Amygdala (tissue), 56 donors: ENCODE measurements at places on chromosomes 7 and 10.

DNA sequence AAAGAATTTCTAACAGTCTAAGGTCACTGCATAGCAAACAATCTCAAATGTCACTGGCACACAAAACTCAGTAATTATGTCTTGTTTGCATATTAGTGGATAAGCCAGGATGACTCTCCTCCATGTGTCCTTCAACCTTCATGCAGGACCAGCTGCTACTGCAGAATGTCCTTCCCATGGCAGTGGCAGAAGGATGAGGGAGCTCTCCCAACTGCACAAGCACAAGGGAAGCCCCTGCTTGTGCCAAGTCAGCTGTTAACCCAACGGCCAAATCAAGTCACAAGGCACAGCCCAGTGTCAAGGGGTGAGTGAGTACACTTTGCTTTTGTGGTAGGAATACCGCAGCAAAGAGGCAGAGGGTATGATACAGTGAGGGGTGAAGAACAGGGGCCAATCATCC lies 59.3 kb upstream of the VWC2 start:
- DNase-seq: no peak

DNA sequence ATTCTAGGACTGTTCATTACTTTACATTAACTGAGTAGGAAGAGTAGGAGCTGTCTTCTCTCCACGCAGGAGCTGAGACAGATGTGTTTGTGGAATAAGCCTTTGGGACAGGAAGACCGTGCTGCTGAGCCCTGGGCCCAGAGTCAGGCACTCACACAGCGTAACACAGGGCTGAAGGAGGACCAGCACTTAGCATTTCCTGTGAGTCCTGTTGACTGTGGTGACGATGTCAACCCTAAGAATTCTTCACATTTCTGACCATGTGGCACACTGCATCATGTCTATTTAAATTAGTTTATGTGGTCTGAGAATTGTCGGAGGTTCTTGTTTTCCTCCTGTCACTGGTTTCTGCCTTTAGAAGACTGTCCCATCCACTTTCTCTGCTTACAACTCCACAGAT lies 117.2 kb downstream of the PIP4K2A start:
- DNase-seq: no peak

DNA sequence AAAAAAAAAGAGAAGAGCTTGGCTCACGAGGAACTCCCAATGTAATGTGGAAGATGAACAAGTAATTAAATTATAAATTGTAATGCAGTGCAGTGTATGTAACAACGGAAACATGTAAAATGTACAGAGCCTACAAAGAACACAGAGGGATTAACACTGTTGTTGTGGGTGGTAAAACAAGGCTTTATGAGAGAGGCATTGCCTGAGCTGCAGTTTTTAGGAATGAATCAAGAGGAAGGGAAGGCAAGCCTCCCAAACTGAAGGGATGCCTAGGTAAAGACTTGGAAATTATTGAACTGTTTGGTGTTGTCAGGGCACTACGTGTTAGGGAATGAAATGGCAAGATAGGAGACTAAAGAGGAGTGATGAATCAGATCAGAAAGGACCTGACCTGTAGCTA lies 213.7 kb downstream of the HTR7 start:
- DNase-seq: no peak

- peak; percentile 25 for DNase-seq
These were observed 4.5 kb downstream of the KAZALD1 start for GRCh38 chr10:101066146-101066895.

GRCh38 chr10:100978901-100979195 lies 8.4 kb downstream of the MRPL43 start:
- DNase-seq: no peak

DNA sequence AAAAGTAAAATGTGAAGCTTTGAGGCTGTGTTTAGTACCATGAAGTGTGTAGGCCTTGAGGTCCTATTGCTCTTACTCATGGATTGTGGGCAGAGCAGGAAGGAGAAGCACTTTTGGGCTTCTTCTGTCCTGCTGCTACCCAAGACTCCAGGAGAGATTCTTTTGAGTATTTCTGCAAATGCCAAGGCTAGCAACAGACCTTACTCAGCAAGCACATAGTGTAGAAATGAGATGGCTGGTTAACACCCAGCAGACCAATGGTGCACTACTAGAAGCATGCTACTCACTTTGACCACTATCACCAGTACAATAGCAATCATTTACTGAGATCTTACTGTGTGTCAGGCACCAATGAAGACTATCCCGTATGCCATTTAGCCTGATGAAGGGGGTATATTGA lies 3.2 kb downstream of the PLPP4 start:
- DNase-seq: no peak

DNA sequence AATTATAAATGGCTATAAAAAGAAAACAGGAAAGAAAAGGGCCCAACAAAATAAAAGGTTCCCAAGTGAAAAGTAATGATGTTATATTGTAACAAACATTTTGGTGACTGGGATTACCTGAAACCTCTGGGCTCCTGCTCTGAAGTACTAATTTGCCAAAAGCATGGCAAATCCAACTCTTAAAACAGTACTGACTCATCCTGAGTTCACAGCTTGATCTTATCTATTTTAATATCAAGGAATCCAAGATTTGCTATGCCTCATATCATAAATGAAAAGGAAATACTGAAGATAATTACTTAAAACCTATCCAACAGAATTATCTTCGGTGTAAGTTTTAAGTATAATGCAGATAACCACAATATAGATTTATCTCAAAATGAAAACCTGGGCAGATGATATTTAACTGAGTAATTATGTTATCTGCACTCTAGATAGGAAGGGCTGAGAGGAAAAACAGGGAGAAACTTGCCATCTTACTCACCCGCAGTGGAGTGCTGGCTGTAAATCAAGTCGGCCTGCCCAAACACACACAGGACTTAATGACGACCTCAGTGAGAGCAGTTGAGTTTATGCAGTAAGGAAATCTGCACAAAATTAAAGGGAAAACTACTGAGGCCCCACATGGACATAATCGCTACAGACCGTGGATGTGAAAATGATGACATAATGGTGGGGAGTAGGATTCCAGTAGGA lies 48.4 kb downstream of the MPP7 start:
- DNase-seq: no peak

DNA sequence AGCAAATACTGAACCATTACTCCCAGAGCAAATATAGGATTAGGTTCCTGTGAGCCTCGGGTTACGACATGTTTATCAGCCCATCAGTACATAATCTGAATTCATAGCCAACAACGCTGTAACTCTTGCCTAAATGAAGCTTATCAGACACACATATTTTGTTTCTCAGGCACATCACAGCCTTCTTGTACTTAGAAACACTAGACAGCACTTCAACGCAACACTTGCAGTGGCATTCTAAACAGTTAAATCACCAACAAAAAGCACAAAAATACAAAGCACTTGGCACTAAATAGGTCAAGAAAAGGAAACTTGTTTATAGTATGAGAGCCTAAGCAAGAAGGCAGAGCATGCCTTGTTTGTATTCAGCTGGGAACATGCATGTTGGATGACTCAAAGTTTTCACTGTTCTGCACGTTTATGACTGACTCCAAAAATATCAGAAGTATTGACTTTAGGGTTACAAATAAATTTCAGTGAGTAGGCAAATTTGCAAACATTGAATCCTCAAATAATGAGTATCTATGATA lies 75.0 kb downstream of the VPS50 start:
- DNase-seq: no peak

DNA sequence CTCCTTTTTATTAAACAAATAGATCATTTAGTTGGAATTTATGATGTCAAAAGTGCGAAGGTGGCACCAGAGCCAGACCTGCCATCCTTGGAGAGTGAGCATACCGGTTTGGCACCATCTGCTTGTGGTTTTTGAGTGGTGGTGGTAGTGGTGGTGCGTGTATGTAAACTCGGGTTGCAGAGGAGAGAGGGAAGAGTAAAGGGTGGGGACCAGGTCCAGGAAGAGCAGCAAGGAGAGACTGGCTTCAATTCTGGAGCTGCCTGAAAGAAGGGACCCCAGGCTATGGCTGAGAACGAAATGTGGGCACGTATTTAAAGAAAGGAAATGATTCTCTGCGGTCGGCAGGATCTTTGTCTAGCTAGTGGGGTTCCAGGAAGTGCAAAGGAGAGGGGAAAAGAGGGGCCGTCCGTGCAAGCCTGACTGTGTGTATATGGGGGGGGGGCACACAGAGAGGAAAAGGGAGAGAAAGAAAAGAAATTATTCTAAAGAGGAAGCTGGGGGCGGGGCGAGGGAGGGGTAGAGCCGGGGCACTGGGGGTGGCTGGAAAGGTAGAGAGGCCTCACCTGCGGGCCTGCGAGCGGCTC lies 448 bp upstream of the GOLGA7B start:
- no peak for DNase-seq

- DNase-seq: no peak
These were observed 33.9 kb downstream of the DNAJB6 start for GRCh38 chr7:157370742-157371141.

DNA sequence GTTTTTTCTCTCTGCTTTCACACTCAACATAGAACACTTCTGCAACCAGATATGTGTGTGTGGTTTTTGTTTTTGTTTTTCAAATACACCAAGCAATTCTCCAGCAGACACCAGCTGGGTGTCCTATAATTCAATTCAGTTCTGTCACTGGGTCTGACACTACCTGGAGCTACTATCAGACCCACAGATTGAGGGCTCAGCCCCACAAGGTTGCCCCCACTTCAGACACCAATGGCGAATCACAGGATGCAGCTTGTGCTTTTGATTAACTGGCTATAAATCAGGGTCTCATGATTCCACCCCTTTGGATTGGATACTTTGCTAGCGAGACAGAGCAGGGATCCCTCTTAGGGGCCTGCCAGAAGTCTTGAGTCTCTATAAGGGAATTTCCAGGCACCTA lies 462.2 kb upstream of the NRP1 start:
- no peak for DNase-seq

DNA sequence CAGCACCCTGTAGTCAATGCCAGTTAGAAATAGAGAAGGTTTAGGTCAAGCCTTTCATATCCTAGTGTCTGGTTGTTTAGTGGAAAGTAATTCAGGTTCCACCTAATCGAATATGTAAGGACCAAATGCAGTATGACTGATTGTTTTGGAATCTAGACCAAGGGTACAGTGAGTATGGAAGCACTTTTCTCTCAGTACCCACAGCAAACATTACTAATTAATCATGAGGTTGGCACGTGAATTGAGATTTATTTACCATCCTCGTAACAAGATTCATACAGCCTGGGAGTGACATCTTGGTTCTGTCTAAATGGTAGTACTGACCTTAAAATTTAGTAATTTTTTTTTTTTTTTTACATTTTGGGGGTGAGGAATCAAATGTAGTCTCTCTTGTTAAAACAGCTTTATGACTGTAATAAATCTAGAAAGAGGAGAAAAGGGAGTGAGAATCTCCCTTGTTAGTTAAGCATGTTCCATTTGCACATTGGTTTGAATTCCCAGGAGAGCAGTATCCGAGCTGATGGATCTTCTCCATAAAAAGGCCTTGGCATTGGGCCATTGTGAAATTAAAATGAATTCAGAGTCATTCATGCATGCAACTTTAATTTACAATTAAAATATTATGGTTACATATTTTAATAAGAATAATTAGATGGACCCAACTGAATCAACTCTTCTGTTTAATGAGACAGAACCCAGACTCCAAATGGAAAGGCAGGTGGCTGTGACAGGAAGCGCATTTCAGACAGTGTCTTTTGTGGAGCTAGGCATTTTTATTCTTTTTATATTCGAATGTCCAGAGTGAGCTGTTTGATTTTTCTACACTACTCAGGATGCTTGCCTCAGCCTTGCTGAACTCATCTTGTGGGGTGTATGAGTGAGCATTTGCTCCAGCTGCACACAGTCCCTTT lies 57.6 kb downstream of the SNX10 start:
- no peak for DNase-seq

- DNase-seq: no peak
These were observed 76.7 kb downstream of the ATXN7L1 start for GRCh38 chr7:105799677-105800076.

DNA sequence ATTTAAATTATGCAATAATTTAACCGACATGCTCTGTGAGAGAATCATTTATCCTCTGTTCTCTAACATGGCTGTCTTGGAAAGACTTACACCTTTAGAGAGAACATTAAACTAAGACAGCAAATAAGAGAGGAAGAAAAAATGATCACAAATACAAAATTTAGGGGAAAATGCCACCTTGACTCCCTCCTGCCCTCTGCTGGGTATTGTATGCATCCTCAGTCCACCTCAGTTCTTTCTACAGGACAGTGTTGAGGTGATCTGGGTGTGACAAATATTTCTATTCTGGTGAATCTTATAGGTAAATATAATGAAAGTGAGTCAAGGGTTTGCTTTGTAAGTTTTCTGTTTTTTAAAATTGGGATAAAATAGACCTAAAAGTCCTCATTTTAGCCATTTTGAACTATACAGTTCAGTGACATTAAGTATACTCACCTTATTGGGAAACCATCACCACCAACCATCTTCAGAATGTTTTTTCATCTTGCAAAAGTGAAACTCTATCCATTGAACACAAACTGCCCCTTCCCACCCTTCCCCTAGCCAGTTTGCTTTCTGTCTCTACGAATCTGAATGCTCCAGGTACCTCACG lies 61.5 kb upstream of the ELMO1 start:
- no peak for DNase-seq

DNA sequence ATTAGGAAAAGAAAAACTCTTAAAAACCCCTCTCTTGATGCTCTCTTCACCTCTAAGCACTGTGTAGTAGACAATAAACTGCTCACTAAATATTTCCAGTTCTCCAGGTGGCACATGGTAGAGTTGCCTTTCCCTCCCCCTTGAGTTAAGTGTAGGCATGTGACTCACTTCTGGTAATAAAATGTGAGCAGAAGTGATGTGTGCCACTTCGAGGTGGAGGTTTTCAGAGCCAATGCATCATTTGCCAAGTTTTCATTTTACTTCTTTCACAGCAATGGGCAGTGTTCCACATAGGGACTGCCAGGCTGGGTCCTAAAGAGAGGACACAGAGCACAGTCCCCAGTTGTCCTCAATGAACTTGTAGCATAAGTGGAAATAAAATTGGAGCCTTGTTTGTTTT lies 131.6 kb upstream of the NPY start:
- no peak for DNase-seq
